Muscle of leg (tissue), 16 donors: ENCODE measurements at places on chromosomes 5 and 9.

GRCh38 chr5:139417214-139417613 is 13.3 kb upstream of the SPATA24 start:
- DNase-seq, result peak; percentile 81

DNA sequence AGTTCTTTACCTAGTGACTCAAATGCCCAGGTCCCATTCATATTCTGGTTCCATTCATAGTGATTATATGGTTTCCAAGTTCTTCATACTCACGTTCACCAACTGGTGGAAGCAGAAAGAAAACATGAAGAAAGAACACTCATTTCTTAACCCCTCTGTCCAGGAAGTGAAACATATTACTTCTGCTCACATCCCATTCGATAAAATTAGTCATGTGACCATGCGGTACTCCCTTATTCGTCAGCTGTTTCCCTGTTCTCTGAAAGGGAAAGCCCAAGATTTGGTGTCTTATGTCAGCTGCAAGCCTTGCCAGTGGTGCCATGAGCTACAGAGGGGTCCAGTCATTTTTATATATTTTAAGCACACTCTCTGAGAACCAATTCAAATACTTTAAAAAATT is 387.0 kb upstream of the DMAC1 start:
- DNase-seq, result no peak

DNA sequence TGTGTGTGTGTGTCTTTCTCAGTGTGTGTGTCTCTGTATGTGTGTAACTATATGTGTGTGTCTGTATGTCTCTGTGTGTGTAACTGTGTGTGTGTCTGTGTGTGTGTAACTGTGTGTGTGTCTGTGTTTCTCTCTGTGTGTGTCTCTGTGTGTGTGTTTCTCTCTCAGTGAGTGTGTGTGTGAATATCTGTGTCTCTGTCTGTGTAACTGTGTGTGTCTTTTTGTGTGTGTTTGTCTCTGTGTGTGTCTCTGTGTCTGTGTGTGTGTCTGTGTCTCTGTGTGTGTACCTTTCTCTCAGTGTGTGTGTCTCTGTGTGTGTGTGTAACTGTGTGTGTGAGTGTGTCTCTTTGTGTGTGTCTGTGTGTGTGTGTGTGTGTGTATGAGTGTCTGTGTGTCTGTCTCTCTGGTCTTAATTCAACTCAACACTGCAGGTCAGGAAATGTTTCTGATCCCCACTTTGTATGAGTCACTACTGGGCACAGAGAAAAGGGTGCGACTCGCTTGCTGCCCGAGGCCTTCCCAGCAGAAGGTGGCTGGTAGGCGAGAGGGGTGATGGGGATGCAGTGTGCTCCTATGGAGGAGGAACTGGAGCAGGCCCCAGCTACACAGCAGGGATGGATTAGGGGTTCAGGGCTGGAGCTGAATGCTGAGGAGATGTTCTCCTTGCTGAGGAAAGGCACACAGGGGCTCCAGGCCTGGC is 52.1 kb downstream of the NSG2 start:
- no peak for DNase-seq

DNA sequence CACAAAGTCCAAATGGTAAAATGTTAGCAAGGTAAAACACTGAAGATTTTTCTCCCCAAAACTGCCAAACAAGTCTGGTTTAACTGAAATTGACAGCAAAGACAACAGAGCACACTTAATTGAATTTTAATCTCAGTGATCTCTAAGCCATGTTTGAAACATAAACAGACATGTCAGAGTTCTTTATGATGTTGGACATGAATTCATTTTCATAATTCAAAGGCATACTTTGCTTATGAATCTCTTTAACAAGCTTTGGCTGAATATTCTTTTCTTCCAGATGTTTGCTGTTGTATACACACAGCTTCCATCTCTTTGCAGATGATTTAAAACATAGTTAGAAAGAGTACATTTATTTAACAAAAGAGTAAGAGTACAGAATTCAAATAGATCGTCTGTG is 509.1 kb downstream of the RAB3C start:
- DNase-seq, result peak; percentile 14

DNA sequence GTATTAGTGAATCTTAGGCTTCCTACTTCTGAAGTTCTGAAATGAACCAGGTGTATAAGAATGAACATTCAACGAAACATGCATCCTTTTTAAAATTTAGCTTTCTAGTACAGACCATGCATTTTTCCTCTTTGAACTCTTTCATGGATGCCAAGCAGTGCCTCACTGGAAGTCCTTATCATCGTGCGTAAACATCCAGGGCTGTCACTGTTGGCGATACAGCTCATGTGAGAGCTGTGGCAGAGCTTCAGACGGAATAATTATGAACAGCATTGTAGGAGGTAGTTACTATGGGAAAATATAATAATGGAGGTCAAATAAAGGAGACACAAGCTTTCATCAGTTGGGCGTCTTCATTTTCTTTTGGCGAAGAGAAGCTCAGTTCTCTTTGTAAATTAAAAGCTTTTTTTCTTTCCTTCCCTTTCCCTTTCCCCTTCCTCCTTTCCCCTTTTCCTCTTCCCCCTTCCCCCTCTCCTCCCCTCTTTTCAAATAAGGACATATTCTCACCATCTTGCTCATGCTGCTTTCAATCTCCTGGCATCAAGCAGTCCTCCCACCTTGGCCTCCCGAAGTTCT is 167.3 kb downstream of the KDM4C start:
- no peak for DNase-seq

GRCh38 chr5:4383518-4384198 is 756.5 kb upstream of the ADAMTS16 start:
- no peak for DNase-seq

- no peak for DNase-seq
Observed at GRCh38 chr5:120207129-120207528, 257.0 kb upstream of the PRR16 start.

- DNase-seq, result peak; percentile 70
Observed at GRCh38 chr9:135701959-135702721, at the start of gene KCNT1. Gene KCNT1 (plus strand): TSS chr9:135702185. CDS start chr9:135702259, 74 bp downstream.

- DNase-seq, result no peak
Observed at GRCh38 chr5:151620461-151620840, 29.3 kb upstream of the FAT2 start.

- peak; percentile 94 for DNase-seq
Observed at GRCh38 chr9:134662143-134662876, 20.7 kb downstream of the COL5A1 start.

GRCh38 chr5:33604503-33604902 is 163.7 kb downstream of the TARS1 start:
- DNase-seq, result no peak

DNA sequence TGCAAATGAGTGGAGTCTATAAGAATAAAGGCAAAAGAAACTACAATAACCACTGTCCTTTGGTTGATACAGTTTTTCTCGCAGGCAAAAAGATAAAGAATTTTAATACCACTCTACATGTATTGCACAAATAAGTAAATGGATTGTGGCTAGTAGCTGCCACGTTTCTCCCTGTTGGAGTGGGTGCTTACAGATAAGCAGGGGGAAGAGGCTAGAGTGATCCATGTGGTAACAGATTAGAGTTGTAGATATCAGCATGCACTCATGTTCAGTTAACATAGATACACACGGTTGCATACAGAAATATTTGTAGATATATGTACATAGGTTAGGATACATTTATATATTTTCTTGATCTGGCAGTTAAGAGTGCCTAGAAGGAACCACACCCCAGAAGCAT is 179.5 kb downstream of the ARHGEF28 start:
- DNase-seq, result no peak

DNA sequence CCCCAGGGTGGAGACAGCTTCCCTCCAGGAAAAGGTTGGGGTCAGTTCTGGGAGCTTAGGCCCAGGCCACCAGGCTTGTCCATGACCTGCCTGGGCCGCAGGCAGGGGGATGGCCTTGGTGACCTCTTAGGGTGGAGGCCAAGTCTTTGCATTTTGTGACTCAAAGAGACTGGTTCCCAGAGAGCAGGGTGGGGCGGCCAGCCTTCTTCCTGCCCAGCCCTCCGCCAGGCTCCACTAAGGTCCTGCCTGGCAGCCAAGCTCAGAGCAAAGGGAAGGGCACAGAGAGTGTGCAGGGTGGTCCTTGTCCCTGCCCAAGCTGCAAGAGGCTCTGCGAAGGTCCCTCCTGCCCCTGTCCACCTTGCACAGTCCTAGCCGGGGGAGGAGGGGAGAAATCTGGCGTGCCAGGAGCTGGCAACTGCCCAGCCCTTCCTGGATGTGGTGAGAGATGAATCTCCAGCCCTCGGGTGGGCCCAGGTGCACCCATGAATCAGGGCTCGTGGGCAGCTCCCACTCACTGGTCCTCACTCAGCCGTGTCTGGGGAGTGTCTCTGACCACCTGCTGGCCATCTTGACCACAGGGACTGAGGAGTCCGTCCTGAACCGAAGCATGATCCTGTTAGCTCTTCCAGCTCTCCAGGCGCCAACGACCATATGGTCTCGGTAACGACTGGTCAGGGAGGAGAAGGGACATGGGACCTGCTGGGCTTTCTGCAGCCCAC is 2.3 kb upstream of the PTGDS start:
- no peak for DNase-seq

GRCh38 chr5:168365581-168366081 is 74.2 kb downstream of the WWC1 start:
- DNase-seq, result no peak

GRCh38 chr5:98292496-98292895 is 481.0 kb upstream of the RGMB start:
- no peak for DNase-seq

DNA sequence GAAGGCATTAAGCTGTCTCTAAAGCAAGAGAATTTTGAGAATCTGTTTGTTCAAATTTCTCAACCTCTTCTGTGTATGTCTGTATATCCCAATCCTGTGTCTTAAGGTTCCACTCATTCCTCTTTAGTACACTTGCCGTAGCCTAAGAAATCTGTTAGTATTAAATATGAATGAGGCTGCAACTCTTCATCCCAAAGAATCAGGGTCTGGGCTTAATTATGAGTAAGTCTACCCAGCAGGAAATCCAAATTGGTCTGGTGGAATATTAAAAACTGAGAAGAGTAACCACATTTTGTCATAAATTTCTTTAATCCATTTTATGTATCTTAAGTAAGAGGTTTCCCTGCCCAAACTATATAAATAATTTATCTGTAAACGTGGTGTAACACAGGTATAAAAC is 1171.2 kb downstream of the CDH12 start:
- DNase-seq, result no peak

- DNase-seq, result peak; percentile 36
Observed at GRCh38 chr9:136057236-136058081, 37.6 kb downstream of the NACC2 start.

DNA sequence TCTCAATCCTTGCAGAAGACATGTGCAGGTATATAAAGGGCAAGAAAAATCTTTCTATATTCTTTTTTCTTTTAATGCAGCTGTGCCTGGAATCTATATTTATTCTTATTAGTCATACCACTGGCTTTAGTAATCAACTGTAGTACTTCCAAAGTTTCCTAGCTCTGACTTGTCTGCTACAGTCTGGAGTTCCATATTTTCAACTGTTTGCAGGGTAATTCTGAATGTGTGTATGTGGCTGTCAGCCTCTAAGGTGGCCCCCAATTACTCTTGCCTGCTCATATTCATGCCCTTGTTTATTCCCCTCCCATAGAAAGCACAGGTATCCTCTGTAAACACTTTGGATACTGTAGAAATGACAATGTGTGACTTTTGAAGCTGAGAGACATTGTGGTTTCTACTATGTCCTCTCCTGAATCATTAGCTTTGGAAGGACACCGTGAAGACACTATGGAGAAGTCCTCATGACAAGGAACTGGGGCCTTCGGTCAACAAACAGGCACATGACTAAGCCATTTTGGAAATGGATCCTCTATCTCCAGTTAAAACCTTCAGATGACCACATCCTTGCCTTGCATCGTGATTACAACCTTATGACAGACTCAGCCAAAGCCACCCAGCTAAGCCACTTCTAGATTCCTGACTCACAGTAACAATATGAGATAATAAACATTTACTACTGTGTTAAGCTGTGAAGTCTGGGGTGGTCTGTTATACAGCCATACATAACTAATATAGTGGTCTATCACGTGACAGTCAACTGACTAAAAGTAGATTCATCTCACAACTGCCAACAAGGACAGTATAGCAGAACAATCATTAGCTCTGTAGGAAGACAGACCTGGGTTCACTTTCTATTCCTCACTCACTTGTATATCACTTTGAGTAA is 49.5 kb upstream of the SUSD1 start:
- DNase-seq, result no peak

DNA sequence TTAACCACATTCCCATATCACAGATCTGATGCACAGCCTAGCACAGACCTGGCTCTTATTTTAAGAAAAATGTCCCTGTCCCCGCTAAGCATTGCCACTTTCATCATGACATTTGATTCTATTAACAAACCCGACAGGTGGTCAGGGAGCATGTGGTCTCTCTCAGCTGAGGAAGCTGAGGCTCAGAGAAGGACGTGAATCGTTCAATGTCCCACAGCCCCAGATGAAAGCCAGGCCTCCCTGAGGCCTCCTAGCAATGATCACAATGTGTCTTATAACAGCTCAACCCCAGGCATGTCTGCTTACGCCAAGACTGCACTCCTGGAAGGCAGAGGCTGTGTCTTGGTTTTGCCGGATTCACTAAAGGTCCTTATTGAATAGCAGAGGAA is 10.4 kb upstream of the CRB2 start:
- DNase-seq, result peak; percentile 69

- DNase-seq, result no peak
Observed at GRCh38 chr9:77161966-77162365, 15.4 kb upstream of the VPS13A start.

DNA sequence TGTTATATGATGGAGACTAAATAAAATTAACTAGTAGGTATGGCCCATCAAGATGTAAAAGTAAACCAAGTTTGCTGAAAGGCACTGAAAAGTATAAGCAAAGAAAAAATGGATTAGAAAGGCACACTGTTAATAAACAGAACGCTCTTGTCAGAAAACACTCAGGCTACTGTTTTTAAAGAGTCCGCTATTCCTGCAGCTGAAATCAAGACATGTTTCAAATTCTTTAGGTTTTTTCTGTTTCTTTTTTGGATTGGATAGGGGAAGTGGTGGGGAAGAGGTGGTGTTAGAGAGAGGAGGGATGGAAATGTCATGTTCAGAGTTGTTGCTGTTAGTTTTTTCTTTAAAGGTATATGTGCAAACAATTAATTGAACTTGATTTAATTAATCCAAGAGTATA is 17.5 kb downstream of the OSTF1 start:
- DNase-seq, result no peak

GRCh38 chr5:161283296-161283695 is 263.2 kb downstream of the GABRB2 start:
- DNase-seq, result peak; percentile 13

DNA sequence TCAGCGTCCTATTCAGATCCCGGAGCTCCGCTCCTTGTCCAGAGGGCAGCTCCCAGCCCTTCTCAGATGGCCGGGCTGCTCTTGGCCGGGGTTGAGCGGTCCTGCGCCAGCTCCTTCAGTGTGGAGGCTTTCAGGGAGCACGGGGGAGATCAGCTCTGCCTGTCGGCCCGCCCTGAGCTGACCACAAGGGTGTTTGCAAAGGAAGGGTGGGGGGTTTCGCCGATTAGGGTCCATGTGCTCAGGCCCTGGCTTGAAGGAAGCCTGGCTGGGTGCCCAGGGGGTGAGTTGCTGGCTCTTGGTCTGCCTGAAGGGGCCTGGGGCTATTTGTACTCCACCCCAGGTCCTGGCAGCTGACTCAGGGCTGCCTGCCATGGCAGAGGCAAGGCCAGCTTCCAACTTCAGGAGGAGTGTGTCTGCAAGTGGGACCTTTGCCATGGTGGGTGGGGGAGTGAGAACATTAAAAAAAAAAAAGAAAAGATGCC is 250.1 kb upstream of the KLF4 start:
- peak; percentile 81 for DNase-seq

- no peak for DNase-seq
Observed at GRCh38 chr5:74594137-74595040, 46.1 kb downstream of the ENC1 start.
